ENCODE measurements at places on chromosomes 12 and 14. TPM values are rescaled to one million over a fixed set of nuclear protein-coding genes. Genes with fewer than 3 reads are reported as not detected.

DNA sequence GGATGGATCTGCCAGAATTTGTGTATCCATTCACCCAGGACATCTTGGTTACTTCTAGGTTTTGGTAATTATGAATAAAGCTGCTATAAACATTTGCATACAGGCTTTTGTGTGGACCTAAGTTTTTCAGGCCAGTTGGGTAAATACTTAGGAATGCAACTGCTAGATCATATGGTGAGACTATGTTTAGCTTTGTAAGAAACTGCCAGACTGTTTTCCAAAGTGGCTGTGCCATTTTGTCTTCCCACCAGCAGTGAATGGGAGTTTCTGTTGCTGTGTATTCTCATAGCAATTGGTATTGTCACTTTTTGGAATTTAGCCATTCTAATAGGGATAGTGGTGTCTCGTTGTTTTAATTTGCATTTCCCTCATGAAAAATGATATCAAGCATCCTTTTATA, 133.0 kb downstream of the KIF26A start:
- no peak for DNase-seq

DNA sequence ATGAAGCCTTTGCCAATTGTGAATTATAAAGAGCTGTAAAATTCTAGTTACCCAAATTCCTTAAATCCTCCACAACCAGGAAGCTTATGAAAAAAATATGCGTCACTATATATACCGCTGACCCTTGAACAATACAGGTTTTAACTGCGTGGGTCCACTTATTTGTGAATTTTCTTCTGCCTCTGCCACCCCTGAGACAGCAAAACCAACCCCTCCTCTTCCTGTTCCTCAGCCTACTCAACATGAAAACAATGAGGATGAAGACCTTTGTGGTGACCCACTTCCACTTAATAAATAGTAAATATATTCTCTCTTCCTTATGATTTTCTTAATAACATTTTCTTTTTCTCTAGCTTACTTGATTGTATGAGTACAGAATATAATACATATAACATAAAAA, 42.2 kb downstream of the CMKLR1 start:
- DNase-seq: no peak

DNA sequence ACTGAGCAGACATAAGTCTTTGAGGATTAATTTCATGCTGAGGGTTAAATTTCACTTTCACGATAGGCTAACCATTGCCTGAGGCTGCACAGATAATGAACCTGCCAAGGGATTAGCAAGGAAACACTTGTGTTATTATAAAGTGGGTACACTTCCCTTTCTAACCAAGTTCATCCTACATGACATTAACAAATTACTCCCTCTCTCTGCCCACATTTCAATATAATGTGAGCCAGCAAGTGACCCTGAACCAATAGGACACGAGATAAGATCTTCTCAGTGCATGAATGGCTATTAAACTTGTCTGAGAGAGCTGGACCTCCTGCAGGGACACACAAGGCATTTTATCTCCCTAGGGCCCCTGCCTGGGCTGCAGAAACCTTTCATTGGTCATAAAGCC, 173.5 kb downstream of the PAX9 start:
- no peak for DNase-seq

DNA sequence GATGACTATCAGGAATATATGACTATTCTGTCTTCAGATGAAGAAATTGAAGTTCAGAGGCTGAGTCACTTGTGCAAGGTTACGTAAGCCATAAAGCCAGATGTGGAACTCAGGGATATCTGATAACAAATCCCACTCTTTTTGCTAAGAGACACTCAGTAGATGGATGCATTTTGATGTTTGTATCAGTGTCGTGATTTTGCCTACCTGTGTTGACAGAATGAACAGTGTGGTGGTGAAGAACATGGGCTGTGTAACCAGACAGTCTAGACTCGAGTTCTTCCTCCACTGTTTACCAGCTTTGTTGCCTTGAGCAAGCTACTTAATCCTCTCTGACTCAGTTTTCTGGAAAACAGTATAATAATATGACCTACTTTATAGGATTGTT, 93.9 kb downstream of the DAAM1 start:
- no peak for DNase-seq

Gene IL22
- total RNA-seq: not detected
